ENCODE measurements at places on chromosomes 2 and 18.

DNA sequence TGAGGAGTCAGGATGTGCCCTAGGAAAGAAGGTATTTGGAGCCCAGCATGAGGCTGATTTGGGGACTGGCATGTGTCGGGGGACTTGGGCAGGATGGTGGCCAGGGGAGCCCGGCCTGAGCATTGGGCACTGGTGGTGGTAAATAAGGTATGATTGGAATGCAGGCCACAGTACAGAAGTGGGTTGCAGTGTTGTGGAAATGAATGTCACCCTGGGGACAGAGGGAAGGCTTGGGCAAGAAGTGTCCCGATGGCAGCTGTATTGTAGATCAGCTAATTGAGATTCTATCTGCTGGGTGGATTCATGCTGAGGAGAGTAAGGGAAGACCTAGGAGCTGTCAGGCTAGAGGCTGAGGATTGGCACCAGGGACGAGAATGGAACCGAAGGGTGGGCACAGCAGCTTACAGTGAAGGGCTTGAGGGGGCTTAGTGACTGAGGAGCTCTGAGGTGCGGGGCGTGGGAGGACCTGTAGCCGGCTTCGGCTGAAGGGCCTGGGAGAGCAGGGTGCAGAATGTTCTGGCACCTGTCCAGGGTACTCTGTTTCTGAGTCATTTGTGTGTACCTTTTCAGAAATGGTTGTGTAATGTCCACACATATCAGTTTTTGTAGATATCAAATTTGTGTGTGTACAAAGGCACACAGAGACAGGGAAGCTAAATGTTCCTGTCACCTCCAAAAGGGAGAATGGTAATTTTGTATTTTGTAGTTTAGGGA, 170.2 kb downstream of the PRKCE start:
- DNase-seq, result no peak

GRCh38 chr2:177187631-177188312, 24.8 kb upstream of the HNRNPA3 start:
- no peak for DNase-seq

DNA sequence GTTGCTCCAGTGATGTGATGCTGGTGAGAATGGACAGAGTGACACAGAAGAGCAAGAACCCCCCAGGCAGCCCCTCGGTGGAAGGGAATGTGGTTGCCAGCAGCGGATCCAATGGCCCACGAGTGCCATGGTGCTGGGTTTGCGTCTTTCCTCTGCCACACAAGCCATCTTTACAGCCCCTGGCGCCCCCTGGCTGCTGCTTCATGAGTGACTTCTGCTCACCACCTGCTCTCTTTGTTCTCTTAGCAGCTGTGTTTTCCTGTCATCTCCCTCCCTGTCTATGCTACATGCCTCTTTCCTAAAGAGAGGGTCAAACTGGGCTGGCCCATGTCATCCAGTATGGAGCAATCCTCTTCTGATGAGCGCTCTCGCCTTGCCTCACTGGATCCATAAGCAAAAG, 300.0 kb upstream of the SMIM21 start:
- DNase-seq, result no peak

DNA sequence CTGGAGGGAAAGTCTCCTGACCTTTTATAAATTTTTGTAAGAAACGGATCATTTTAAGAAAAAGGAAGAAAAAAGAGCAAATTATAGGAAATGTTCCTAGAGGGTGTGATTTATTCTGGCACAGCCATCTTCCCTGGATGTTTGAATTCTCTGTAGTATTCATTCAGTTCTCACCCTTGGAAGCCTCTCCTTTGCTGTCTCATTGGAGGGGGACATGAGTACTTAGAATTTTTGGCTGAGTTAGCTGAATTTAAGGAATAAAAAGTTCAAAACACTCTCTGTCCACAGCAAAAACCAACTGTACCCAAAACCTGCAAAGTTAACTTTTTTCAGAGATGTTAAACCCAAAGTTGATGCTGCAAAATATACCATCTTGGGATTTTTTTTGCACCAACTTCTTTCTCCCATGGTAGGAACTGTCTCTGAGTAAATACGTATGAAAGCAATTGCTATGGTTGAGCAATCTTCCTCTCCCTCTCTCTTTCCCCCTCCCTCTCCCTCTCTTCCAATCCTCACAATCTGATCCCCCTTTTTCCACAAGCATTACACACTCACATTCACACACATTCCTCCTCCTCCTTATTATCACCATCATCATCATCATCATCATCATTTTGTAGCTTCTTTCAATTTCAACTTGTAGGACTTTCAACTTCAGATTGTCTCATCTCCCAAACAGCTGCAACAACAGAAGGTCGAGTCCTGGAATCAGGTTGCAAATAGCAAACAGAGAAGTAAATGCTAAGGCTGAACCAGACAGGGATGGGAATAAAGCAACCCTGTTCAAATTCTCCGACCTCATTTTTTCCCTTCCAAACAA, 183.7 kb downstream of the GFPT1 start:
- DNase-seq, result no peak

- DNase-seq, result no peak
Measured at GRCh38 chr2:234502285-234502918, 5.5 kb upstream of the ARL4C start.

GRCh38 chr2:134800341-134800740, 38.1 kb upstream of the ACMSD start:
- DNase-seq, result no peak

DNA sequence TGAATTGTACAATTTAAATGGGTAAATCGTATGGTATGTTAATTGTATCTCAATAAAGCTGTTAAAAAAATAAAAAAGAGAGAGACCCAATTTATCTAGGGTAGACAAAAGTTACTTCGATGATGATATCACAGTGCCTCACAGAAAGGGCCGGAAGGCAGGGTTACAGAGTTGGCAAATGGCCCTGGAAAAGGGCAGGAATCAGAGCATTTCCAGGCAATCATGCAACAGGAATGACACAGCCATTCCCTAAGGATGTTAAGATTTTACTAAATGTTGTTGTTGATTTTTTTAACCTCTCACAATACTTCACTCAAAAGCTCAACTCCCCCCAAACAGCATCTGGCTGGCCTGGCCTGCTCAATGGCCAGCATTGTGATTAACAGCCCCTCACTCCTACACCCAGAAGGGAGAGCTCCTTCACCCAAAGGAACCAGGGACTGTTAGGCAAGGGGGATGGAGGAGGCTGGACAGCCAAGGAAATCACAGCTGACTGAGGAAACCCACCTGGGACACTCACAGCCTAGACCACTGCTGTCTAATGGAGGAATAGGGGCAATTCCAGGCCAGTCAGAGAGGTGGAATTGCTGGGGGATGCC, 7.7 kb upstream of the SP100 start:
- no peak for DNase-seq

DNA sequence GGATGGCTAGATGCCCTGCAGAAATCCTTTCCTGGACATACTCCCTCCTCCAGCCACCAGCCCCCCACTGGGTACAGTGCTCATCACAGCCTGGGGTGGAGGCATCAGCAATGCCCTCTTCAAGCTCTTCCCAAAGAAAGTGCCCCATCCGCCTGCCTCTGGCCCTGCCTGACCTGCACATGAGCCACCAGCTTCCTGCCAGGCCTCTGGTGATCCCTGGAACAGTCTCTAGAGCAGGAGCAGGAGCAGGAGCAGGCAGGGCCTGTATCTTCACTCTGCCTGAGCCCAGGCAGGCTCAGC, 54.1 kb upstream of the CAB39 start:
- DNase-seq, result no peak

Data from activated CD8-positive, alpha-beta memory T cell treated with anti-CD3 and anti-CD28 coated beads for 1 hour (primary cell).